ENCODE measurements at places on chromosomes 5 and 9.

DNA sequence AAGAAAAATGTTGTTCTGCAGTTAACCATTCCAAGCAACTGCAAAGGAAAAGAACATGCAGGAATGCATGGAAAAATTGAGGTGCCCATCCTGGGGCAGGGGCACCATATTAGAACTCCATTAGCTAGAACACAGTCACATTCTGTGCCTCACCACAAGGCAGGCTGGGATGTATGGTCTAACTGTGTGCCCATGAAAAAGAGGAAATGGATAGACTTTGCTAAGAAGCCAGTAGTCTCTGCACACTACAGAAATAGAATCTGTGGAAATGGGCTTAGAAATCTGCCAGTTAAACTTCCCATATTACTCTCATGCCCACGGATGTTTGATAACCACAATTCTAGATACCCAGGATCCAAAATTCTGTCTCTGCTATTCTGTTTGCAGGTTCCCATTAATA, 423.8 kb upstream of the SMARCA2 start:
- no peak for DNase-seq

DNA sequence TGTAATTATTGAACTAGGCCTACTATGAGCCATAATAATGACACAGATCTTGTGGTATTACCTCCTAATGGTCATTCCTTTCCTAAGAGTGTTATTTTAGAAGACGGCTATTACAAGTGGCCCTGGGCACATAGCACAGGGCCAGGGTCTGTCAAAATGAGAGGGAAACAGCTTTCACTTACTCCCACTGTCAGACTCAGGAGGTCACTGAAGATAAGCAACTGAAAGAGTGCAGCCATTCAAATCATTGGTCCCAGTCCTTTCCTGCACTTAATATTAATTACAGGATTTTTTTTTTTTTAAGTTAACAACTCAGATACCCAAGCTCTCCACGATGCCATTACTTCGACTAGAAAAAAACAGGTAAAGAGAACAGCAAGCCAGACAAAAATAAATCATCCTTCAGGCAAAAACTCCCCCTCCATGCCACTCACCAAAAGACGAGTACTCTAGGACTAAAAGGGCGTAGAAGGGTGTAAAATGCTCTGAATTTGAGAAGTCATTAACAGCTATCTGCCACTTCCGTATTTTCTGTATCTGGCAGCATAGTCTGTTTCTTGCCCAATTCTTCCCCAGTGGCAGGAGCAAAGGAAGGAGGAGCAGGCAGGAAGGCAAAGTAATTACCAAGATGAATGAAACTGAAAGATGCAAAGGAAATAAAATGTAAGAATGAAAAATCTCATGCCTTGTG, 87.4 kb downstream of the ZNF608 start:
- no peak for DNase-seq

DNA sequence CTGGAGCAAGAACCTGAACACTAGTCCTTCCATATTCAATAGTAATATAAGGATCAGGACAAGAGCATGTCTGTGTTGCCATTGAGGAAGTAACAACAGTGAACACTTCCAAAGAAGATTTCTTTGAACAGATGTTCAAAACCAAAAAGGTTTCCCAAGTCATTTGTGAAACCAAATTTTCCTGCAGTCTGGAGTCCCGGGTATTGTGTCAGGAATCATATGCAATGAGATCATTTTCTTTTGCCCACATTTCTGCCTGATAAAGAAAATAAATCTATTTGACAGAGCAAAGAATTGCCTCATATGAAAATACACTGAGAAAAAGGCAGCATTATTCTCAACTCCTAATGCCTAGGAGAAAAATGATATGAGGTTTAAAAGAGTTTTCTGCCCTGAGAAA, 151.7 kb downstream of the SNX18 start:
- no peak for DNase-seq

DNA sequence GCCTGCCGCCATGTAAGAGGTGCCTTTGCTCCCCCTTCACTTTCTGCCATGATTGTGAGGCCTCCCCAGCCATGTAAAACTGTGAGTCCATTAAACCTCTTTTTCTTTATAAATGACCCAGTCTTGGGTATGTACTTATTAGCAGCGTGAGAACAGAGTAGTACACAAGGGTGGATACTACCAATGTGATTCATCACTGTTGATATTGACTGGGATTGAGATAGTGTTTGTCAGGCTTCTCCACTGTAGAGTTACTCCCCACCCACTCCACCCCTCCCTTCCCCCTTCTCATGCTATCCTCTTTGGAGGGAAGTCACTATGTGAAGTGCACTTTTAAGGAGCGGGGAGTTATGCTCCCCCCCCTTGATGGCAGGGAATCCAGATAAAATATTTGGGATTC, 11.4 kb upstream of the CRHBP start:
- DNase-seq, result no peak

DNA sequence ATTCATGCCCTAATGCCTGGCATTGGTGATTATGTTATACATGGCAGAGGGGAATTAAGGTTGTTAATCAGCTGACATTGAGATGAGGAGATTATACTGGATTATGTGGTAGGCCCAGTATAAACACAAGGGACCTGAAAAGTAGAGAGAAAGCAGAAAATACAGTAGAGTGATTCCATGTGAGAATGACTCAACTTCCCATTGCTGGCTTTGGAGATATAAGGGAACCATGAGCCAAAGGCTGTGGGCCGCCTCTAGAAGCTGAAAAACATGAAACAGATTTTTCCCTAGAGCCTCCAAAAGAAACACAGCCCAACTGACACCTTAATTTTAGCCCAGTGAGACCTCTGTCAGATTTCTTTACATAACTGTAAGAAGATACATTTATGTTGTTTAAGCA, 65.0 kb upstream of the CTXN3 start:
- DNase-seq, result no peak

DNA sequence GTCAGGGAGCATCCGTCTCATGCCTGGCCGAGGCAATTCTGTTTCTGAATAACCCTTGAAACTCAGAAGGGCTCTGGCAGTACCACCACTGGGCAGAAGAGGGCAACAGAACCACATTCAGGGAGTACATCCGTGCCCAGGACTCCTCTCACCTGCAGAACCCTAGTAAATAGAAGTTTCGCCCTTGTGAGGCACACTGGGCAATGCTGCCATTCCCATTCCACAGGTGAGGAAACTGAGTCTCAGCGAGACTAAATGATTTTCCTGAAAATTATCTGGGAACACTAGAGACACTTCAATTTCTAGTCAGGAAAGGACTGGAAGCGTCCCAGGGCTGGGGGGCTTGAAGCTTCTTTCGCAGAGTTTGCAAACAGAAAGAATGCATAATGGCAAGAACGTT, 74.7 kb downstream of the FGF1 start:
- no peak for DNase-seq

- DNase-seq, result peak; percentile 30
Observed at GRCh38 chr9:34484678-34485077, 26.1 kb downstream of the DNAI1 start.

GRCh38 chr5:36581070-36581469, 25.3 kb upstream of the SLC1A3 start:
- no peak for DNase-seq

GRCh38 chr9:21901546-21901945, 92.6 kb downstream of the CDKN2A start:
- no peak for DNase-seq

- DNase-seq, result no peak
Observed at GRCh38 chr5:95486191-95486590, 68.6 kb downstream of the SKIC3 start.

- DNase-seq, result no peak
Observed at GRCh38 chr5:8068078-8068477, 199.1 kb downstream of the MTRR start.

DNA sequence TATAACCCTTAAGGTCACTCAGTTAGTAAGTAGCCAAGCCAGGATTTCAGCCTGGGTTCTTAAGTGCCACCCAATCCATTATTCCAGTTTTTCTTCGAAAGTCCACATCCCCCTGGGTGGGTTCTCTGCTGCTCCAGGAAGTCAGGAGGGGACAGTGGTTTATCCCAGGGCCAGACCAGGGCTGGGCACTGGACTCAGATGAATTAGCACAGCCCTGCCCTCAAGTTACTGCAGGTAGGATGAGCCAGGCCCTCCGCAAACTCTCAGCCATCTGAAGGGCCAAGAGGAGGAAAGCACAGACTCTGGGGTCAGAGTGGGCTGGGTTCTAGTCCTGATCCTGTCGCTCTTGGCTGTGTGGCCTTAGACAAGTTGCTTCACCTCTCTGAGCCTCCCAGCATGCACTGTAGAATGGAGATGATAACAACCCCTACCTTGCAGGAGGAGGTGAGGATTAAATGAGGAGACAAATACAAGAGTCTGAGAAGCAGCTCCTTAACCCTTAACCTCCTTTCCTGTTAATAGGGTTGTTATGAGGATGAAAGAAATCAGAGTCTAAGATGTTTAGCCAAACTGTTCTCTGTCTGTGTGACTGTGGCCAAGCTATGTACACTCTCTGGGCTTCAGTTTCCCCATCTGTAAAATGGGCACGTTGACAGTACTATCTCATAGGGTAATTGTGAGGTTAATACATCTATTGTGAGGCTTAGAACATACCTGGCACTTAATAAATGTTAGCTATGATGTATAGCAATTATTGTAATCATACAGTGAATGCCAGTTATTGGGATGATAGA, 6.8 kb upstream of the NEURL1B start:
- peak; percentile 53 for DNase-seq

- no peak for DNase-seq
Observed at GRCh38 chr9:136761545-136761981, 2.8 kb downstream of the LCN15 start.

DNA sequence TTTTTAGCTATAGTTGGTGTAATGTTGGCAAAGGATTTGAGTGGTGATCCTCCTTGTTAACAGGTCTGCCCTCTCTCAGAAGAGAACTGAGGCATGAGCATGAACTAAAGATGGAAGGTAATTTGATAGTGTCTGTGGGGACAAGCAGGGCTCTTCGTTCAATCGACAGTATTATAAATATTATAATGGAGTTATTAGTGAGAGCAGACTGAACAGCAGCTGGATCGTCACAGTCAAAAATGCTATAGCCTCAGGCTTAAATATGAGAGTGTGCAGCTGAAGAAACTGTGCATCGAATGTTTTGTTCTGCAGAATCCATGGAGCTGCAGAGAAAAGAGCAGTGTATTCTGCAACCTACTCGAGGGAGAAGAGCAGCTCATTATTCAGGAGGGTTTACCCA, 757.3 kb downstream of the DNAH5 start:
- no peak for DNase-seq

GRCh38 chr9:77968506-77968905, 63.1 kb downstream of the GNAQ start:
- no peak for DNase-seq

DNA sequence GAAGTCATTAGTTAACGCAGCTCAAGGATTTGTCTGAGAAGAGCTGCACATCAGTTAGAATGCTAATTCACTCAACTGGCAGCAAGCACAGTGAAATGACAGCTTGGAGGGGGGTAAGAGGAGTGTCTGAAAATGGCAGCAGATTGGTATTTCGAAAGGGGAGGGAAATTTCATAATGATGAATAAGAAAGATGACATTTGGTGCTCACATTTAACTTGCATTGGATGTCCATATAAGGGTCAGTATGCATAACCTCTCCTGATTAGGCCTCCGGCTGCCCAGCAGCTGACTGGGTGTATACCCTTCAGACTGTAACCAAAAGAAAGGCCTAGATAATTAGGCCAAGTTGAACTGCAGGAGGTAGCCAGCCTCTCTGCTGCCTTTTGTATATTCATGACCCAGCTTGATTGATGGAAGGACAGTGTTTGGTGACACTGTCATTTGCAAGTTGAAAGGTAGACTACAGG, 131.0 kb downstream of the PBX3 start:
- no peak for DNase-seq

- no peak for DNase-seq
Observed at GRCh38 chr5:22669345-22669744, 183.8 kb downstream of the CDH12 start.

- no peak for DNase-seq
Observed at GRCh38 chr9:127877566-127877998, at the start of gene AK1. Gene AK1, minus strand, starts transcription at chr9:127877675. Its CDS starts 3,058 bp downstream, at chr9:127874617.

DNA sequence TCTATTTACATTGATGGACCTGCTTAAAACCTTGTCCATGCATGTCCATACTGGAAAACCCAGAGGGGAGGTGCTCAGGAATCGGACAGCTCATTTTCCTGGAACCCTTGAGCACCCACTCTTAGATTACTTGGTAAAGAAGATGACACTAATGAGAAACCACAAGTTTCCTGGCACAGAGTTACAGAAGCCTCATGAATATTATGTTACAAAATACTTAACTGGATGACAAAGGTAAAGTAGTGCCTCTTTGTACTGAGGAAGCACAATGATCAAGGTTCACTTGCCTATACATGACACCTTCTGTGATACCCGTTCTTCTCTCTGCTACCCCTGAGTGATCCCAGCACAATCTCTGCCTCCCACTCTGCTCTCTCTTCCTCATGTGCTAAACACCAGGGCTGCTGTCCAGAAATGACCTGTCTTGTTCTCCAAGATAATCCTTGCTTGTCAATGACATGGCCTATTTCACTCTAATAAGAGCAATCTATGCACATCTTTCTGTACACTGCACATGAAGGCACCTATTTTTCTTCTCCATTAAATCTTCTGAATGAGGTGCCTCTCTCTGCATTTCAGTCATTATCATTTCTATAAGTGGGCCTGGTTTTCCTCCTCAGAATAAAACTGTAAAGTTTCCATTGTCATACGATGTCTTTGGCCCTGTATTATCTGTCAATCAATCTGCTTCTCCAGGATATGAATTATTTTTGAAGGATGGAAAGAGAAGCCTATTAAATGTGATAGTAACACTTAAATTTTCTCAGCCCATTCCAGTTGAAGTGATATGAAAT, 684.0 kb upstream of the ACO1 start:
- DNase-seq, result no peak

DNA sequence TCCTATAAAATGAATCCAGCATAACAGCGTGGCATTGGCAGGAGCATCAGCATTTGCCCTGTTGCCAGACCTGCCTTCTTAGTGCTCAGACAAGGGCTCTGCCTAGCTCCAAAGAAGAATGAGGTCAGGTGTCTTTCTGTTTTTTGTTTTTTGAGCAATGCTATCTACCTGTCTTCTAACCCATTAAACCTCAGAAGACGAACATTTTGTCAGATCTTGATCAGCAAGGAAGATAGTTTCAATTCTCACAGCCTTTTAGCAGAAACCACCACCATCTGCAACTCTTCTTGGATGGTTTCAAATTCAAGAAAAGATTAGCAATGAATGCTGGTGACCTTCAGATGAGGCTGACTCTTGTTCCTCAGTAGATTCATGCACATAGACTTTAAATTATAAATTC, 103.5 kb upstream of the IQGAP2 start:
- no peak for DNase-seq

DNA sequence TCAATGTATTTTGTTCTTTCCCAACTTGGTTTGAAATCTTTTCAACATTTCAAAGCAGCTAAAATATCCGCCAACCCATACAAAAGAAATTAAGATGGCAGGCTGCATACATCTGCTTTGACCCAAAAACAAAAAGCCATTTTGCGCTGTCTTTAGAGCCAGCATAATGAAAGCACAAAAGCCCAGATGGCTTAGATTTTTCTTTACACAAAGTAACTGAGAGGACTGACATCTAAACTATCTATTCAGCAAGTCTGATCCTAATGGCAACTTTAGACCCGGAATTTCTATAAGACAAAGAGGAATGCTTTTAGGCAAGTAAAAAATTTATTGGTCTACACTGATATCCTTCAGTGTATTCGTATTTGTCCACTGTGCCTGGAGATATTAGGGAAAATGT, 86.3 kb downstream of the MYO10 start:
- DNase-seq, result no peak

GRCh38 chr5:115461506-115462290, 82.9 kb downstream of the FEM1C start:
- no peak for DNase-seq

Data from mesenteric fat pad (tissue), 1 donor.